Subcutaneous adipose tissue (tissue), 4 donors: ENCODE measurements at places on chromosomes 1 and 21. TPM values are rescaled to one million over a fixed set of nuclear protein-coding genes. Genes with fewer than 3 reads are reported as not detected.

The LCE1B gene
- total RNA-seq, result not detected

The OLIG2 gene
- total RNA-seq, result not detected

The KCNK2 gene
- 2.9 TPM for total RNA-seq

The CYP4A11 gene
- total RNA-seq, result 1.2 TPM

The CLDN8 gene
- 0.33 TPM for total RNA-seq

The SLC26A9 gene
- total RNA-seq, result not detected

The RPS8 gene
- total RNA-seq, result 1,837 TPM

The KRTAP13-2 gene
- total RNA-seq, result not detected

The FMO2 gene
- 99.8 TPM for total RNA-seq

The SPRR2B gene
- not detected for total RNA-seq

The TNNT2 gene
- not detected for total RNA-seq

The IRF6 gene
- total RNA-seq, result 2.0 TPM

The CACNA1S gene
- not detected for total RNA-seq

The HES3 gene
- total RNA-seq, result not detected

The UBQLN4 gene
- 15.1 TPM for total RNA-seq

The TMEM82 gene
- not detected for total RNA-seq

The CA6 gene
- total RNA-seq, result not detected

The FCAMR gene
- not detected for total RNA-seq

The RPTN gene
- 0.16 TPM for total RNA-seq

The F5 gene
- total RNA-seq, result 4.1 TPM

The ACP6 gene
- 8.5 TPM for total RNA-seq

The PTPN7 gene
- not detected for total RNA-seq

The ERICH3 gene
- not detected for total RNA-seq

The FCRL5 gene
- total RNA-seq, result not detected

The SLAMF8 gene
- total RNA-seq, result 79.9 TPM

The HSD3B2 gene
- not detected for total RNA-seq

The KCNJ15 gene
- 4.8 TPM for total RNA-seq

The CHIT1 gene
- total RNA-seq, result 1.1 TPM

The KCNQ4 gene
- total RNA-seq, result 0.49 TPM
